ENCODE measurements at places on chromosomes 2 and 18. TPM values are rescaled to one million over a fixed set of nuclear protein-coding genes. Genes with fewer than 3 reads are reported as not detected.

Gene IL36G
- 1.7 TPM for polyA plus RNA-seq

Gene PRKAG3
- not detected for polyA plus RNA-seq

Gene TUBB8B
- 0.45 TPM for polyA plus RNA-seq

Gene UGT1A1
- 3.6 TPM for polyA plus RNA-seq

DNA sequence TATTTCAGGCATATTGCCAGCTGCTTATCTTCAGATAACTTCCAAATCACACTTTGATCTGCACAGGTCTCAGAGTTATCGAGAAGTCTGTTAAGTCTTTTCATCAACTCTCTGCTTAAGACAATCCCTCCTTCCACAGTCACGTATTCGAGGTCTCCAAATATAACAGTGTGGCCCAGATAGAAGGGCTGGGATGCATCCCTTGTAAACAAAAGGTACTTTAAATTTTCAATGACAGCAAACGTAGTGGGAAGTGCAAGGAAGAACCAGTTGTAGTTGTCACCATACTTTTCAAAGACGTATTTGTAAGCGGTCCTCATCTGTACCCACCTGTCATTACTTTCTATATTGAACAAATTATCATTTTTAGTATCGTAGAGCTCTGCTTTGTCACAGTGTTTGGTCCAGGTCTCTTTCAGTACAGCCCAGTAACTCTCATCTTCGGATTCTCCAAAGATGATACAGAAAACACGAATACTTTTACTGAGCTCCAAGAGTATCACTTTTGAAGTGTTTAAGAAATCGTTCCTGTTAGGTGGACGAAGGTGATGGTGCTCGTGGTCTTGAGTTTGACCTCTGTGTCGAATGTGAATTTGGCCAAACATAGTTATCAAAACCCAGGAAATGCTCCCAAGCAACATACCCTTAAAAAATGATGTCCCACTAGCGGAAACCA is 445 bp downstream of the C1GALT1C1L start:
- DNase-seq: no peak

GRCh38 chr2:99821039-99821438 is 321.4 kb downstream of the AFF3 start:
- no peak for DNase-seq

Gene FLACC1
- not detected for polyA plus RNA-seq

DNA sequence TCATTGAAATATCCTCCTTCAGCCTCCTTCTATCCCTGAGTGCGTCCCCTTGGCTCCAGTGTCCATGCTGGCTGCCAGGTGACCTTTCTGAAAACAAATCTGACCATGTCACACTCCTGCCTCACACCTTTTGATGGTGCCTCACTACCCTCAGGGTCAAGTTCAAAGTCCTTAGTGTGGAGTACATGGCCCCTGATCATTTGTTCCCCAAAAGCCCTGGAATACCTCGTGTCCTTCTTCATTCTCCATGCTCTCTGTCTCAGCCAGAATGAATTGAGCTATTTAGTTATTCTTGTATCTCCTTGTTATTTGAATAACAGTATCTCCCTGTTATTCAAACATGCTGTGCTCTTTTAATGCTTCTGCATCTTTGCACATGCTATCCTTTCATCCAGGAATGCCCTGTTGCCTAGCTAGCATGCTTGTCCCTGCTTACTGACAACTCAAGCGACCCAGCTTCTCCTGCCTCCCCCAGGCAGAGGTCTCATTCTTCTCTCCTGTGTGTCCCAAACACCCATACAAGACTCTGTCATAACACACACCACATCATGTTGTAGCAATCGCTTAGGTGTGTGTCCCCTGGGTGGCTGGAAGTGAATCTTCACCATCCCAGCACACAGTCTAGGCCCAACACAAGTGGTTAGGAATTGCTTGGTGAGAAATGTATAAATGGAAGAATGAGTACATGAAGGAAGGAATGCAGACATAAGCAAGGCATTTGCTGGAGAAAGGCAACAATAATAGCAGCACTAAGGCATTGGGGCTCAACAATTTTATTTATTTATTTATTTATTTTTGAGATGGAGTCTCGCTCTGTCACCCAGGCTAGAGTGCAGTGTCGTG is 144.0 kb downstream of the DDX1 start:
- DNase-seq: no peak

DNA sequence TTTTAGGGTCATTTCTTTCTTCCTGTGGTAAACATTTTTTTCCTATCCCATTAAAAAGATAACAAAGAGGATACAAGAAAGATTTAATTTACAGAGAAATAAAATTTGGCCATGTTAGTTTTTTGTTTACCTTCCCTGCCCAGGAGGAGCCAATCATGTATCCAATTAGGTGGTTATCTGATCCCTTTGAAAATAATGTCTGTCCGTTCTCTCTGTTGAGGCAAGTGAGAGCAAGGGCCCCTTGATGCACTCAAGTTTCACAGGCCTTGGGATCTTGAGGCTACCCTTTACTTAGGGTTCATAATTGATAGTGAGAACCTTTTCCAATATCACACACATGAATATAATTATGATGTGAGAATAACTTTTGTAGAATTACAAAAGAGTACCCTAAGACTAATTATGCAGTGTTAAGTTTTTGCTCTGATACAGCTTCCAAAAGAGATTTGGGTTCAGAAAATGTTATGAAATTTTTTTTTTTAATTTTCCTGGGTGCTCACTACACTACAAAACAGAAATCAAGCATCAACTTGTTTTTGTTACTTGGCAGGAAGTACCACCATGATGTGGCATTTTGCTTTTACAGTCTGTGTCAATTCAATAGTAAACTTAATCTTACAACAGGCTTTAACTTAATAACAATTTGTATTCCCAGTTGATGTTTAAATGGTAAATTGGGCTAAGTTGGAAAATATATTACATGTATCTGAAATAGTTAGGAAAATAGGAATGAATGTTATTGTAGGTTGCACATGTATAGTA is 42.0 kb downstream of the AFTPH start:
- DNase-seq: no peak

GRCh38 chr18:66722671-66723070 is 118.8 kb upstream of the CDH19 start:
- no peak for DNase-seq

Gene RGPD5
- 0.60 TPM for polyA plus RNA-seq

Gene LBX2
- 1.5 TPM for polyA plus RNA-seq

DNA sequence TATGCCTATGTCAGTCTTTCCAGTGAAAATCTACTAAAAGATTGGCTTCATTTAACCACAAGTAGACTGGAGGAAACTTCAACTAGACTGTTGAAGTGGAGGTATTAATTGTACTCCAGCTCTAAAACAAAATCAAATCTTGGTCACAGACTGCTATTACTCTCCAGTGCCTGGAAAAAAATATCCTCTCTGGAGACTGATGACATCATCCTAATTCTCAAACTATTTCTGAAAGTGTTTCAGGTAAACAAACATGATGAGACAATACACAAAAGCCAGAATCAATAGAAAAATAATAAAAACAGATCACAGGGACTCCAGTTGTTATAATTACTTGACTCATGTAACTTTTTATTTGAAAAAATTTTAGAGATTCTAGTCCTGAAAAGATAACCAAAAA is 87.7 kb upstream of the MYO3B start:
- no peak for DNase-seq

Gene ABCG5
- not detected for polyA plus RNA-seq

Gene SLC5A7
- 0.75 TPM for polyA plus RNA-seq

All from kidney (tissue), 22 donors.